Sigmoid colon (tissue), 7 donors: ENCODE measurements at places on chromosomes 3 and 15. TPM values are rescaled to one million over a fixed set of nuclear protein-coding genes. Genes with fewer than 3 reads are reported as not detected.
A peak's percentile ranks its signal among the peaks of the same experiment; 100 is the strongest.

- DNase-seq = no peak
Measured at GRCh38 chr3:139476348-139476747, at the start of gene RBP2. Gene RBP2 (minus strand): TSS chr3:139476516. CDS start chr3:139476459, 57 bp downstream.

Gene KLHL6
- 1.1 TPM for total RNA-seq

Gene P2RY13
- 0.28 TPM for total RNA-seq

DNA sequence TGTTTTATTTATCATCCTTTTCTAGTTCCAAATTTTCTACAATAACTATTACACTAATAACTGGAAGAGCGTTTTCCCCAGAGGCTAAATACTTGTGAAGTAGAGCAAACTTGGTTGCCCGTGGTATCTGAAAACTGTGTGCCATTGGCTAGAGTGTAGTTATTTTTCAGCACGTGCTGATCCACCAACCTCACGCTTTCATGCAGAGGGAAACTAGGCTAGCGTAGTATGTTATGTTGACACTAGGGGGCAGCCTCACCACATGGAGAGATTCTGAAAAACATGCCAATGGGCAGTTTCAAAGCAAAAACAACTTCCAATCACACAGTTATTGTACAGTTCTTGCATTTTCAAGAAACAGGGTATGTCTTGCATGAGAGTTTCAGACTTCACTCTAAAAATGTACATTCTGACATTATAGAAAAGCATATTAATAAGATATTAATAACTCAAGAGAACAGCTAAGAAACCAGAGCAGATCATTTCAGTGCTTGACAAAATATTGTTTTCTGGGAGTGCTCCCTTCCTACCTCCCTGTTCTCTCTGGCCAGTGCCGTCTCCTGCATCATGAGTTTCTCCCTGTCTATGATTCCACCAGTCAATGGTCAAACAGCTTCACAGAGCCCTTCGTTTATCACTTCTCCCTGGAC lies 39.7 kb downstream of the SPATA12 start:
- DNase-seq = peak; percentile 85

DNA sequence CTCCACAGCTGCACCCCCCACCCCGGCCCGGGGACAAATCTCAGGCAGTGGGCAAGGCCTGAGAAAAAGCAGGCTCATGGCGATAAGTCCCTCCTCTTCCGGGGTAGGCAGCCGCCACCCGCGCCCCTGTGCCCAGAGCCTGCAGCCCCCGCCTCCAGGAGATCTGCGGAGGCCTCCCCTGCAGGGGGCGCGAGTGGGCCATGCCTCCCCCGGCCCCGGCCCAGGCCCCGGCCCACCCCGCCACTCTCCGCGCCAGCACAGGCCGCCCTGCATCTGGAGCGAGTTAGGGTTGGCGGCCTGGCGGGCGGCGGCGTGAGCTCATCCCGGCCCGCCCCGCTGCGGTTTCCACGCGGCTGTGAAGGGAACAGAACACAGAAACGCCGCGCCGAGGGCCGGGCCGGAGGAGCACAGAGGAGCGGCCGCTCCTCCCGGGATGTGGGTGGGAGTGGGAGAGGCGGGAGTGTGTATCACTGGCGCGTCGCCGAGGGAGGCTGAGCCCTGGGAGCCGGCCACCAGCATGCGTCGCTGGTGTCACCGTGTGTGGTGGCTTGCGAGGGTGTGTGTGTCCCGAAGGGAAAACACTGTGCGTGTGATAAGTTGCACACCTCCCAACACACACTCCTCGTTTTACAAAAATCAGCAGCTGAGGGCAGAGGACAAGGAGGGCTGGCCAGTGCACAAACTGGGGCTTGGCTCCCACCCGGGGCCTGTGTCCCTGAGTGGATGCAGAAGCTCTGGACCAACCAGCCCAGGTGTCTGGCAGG lies 17.2 kb downstream of the MYL3 start:
- DNase-seq = peak; percentile 90

Gene NMB
- 3.0 TPM for total RNA-seq

Gene CCR3
- not detected for total RNA-seq

- DNase-seq = no peak
Measured at GRCh38 chr3:7789324-7789723, 712.3 kb upstream of the LMCD1 start.

GRCh38 chr15:94269954-94270353 lies 38.6 kb downstream of the MCTP2 start:
- no peak for DNase-seq

DNA sequence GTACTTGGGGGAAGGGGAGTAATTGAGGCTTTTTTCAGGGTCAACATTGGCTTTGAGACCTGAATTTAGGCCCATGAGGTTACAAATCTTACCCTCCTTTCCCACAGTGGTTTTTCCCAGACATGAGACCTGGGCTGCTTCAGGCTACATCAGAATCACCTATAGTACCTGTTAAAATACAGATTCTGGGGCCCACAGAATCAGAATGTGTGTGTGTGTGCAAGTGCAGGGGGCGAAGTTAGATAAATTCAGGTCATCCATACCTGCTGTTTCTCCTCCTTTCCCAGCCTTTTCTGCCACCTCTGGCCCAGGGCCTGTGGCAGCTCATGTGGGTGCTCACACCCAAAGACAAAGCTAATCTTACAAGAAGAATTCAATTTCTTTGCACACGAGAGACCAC lies 110.5 kb downstream of the RAB11A start:
- DNase-seq = no peak
